Regular cardiac myocyte (primary cell): ENCODE measurements at places on chromosomes 11 and 22. TPM values are rescaled to one million over a fixed set of nuclear protein-coding genes. Genes with fewer than 3 reads are reported as not detected.

The APOA5 gene
- under 0.01 TPM in 1 of 2 replicates, not detected in the other for total RNA-seq

The AP2A2 gene
- total RNA-seq = 18.3 and 27.8 TPM in 2 replicates

The OR52I1 gene
- not detected in 2 replicates for total RNA-seq

The ABCC8 gene
- total RNA-seq = not detected in 2 replicates

The LMNTD2 gene
- total RNA-seq = under 0.01 and 0.85 TPM in 2 replicates

The UPK3A gene
- not detected in 2 replicates for total RNA-seq

The TNNI2 gene
- not detected in 2 replicates for total RNA-seq

The KLHDC7B gene
- under 0.01 TPM in 2 replicates for total RNA-seq

The CELSR1 gene
- total RNA-seq = 0.58 and 2.0 TPM in 2 replicates

The OSM gene
- not detected in 2 replicates for total RNA-seq

The UBASH3B gene
- 22.6 and 40.8 TPM in 2 replicates for total RNA-seq

The SNRPD3 gene
- 132 and 192 TPM in 2 replicates for total RNA-seq

The OR56A1 gene
- not detected in 2 replicates for total RNA-seq

The ACR gene
- not detected in 2 replicates for total RNA-seq

The OR5B21 gene
- total RNA-seq = not detected in 2 replicates

The KDM2A gene
- total RNA-seq = 38.9 and 40.3 TPM in 2 replicates

The YAP1 gene
- 157 and 180 TPM in 2 replicates for total RNA-seq

The C11orf87 gene
- total RNA-seq = under 0.01 and 0.28 TPM in 2 replicates

The NLRP10 gene
- 5.4 and 9.0 TPM in 2 replicates for total RNA-seq

The CRYBB3 gene
- not detected in 2 replicates for total RNA-seq

The OR10A2 gene
- total RNA-seq = not detected in 2 replicates

The MMP3 gene
- 0.19 and 4.5 TPM in 2 replicates for total RNA-seq

The TEX54 gene
- not detected in 2 replicates for total RNA-seq

The MPZL2 gene
- 0.19 and 1.1 TPM in 2 replicates for total RNA-seq

The DDT gene
- total RNA-seq = 127 and 135 TPM in 2 replicates

The TESMIN gene
- under 0.01 and 0.19 TPM in 2 replicates for total RNA-seq

The SLC22A8 gene
- not detected in 2 replicates for total RNA-seq

The USP2 gene
- total RNA-seq = 0.28 and 0.38 TPM in 2 replicates

The APOBEC3C gene
- 7.0 and 11.3 TPM in 2 replicates for total RNA-seq

The RANBP1 gene
- 194 and 470 TPM in 2 replicates for total RNA-seq

The HEPACAM gene
- not detected in 2 replicates for total RNA-seq

The CCDC73 gene
- not detected in 2 replicates for total RNA-seq

The SLC37A2 gene
- 0.56 and 1.3 TPM in 2 replicates for total RNA-seq

The KRTAP5-8 gene
- not detected in 2 replicates for total RNA-seq

The RCE1 gene
- total RNA-seq = 12.4 and 16.9 TPM in 2 replicates

The TEF gene
- total RNA-seq = 3.6 and 7.0 TPM in 2 replicates

The OR52H1 gene
- 0.19 and 0.56 TPM in 2 replicates for total RNA-seq

The MS4A7 gene
- total RNA-seq = not detected in 2 replicates

The ADAMTS15 gene
- total RNA-seq = 13.5 and 29.1 TPM in 2 replicates

The KCNQ1OT1 gene
- total RNA-seq = 1.5 and 2.5 TPM in 2 replicates
